Activated CD4-positive, alpha-beta T cell treated with anti-CD3 and anti-CD28 coated beads, Interleukin-2, amount 50 U/mL, for 4 hours (primary cell): ENCODE measurements at places on chromosomes 1 and 21.

- no peak for DNase-seq
Measured at GRCh38 chr1:84797603-84798002, 95.4 kb downstream of the LPAR3 start.

DNA sequence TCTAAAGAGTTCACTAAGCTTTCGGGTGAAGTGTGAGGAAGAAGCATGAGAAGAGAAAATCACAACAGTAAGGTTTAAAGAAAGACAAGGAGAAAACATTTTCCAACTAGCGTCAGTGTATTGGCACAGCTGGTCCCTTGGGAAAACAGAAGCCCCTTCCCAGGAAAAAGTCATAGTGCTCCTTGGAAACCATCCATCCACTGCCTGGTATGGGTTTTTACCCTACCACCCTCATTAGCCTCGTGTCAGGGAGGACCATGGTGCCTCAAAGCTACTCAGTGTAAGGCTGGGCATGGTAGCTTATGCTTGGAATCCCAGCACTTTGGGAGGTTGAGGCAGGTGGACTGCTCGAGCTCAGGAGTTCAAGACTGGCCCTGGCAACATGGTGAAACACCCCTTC, 12.7 kb downstream of the AADACL4 start:
- DNase-seq = no peak

DNA sequence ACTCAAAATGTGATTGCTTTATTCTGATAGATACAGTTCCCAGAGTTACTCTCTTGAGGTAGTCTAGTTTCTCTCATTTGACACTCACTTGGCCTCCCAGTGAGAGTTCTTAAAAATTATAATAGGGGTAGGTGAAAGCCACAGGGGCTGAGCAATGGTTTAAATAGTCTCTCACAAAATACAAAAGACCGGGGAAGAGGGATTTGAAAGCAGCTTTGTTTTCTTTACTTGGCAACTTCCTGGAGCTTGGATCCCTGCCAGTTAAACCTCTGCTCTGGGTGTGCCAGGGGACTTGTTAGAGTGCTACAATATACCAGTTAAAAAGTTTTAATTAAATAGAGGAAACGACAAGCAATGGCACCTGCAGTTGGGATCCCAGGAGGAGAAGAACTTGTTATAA, 31.7 kb downstream of the OR13G1 start:
- no peak for DNase-seq

- no peak for DNase-seq
Measured at GRCh38 chr1:42838482-42839190, 7.8 kb upstream of the ZNF691 start.

DNA sequence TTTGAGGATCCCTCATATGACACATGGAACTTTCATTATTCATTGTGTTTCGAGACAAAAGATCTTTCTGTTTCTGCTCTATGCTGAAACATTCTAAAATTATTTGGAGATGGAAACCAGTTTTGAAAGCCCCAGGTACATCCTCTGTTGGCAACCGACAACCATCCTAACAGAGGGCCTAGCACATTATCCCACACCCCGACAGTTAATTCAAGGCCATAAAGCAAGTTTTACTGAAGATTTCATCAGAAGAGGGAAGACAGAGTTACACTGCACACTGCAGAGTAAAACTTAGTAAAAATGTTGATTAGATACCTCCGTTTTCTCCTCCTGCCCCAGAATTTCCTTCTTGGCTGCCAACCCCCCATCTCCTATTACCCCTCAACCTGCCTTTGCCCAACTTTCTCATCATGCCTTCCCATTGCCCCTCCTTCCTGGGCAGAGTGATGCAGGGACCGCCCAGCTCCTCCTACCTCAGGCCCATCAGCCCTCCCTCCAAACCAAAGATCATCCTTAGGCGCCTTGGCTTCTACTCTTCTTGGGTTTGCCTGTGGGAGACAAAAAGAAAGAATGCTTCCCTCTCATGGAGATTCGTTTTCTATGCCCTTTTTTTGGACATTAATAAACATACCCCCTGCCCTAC, 52.9 kb upstream of the CITED4 start:
- DNase-seq = no peak

DNA sequence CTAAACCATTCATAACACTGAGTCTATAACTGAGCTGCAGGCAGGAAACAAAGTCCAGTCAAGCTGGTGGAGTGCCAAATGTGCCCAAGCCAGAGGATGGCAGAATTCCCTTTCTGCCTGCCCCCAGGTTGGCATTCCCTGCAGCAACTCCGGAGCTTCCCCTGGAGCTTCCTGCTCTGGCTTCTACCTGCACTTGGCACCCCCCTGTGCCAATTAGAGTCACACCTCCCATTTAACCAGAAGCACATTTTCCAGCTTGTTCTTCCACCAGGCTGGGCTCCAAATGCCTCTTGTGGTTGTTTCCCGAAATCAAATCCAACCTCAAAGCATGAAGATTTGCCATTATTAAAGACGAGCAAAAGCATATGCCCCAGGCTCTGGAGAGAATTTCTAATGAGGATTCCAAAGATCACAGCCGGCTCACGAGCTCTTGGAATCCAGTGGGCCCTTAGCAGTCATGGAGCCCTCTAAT, 294.5 kb downstream of the RRAGC start:
- DNase-seq = no peak

DNA sequence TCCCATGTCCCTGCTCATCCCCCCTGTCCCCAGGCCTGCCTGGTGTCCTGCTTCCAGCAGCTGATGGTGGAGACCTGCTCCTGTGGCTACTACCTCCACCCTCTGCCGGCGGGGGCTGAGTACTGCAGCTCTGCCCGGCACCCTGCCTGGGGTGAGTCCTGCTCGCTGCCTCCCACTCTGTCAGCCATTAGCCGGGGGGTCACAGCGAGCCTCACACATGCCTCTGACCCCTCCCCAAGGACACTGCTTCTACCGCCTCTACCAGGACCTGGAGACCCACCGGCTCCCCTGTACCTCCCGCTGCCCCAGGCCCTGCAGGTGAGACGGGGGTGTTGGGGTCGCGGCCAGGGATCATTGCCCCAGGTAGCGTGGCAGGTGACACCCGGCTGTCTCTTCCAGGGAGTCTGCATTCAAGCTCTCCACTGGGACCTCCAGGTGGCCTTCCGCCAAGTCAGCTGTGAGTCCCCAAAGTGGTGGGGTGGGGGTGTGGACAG, 10.0 kb downstream of the SCNN1D start:
- DNase-seq = peak; percentile 65

GRCh38 chr1:107132195-107132594, 8.6 kb upstream of the NTNG1 start:
- no peak for DNase-seq

DNA sequence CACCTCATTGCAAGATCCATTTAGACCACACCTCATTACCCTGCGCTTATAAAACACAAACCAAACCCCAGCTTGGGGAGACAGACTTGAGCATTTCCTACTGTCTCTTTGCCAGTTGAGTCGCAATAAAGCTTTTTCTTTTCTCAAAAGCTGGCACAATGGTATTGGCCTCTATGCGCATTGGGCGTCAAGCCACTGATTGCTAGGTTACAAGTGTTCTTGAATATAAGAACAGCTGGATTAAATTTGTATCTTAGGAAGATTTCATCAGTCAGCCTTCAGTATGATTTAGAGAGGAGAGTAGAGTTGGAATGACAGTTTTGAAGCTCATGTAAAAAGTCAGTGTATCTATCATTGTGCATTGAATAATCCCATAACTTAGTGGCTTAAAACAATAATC, 84.9 kb upstream of the RAB4A start:
- no peak for DNase-seq

DNA sequence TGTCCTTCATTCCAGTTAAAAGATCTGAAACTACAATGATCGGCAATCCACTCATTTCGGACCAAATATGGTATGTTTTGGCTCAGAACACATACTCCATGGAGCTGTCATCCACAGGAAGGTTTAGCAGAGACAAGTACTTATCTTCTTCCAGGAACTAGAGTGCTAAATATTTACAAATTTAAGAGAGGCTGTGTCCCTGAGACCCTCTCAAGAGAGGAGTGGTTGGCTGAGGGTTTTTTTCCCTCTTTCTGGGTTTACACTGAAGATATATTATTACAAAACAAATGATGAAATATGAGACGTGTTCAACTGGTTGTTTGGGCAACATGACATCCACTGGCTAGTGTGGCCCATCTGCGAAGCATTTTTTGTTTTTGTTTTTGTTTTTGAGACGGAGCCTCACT, 25.9 kb upstream of the NID1 start:
- DNase-seq = no peak

DNA sequence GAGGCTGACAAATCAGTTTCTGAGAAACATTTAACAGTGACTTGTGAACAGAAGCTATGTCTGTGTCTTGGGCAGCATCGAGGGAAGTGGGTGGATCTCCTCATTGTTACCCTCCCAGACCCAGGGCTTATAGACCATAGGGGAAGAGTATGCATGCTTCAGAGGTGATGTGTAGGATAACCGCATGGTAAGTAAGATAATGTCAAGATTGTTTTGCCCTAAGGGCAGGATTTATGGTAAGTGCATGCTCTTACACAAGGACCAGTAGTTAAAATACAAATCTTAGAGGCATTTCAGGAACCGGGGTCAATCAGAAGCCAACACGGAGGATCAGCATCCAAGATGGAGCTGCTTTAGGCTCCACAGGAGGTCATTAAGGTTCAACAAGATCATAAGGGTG, 7.7 kb upstream of the PRMT2 start:
- no peak for DNase-seq

- DNase-seq = no peak
Measured at GRCh38 chr1:117642963-117643362, 37.1 kb downstream of the TENT5C start.

GRCh38 chr1:5974631-5975030, 17.6 kb downstream of the NPHP4 start:
- DNase-seq = no peak

DNA sequence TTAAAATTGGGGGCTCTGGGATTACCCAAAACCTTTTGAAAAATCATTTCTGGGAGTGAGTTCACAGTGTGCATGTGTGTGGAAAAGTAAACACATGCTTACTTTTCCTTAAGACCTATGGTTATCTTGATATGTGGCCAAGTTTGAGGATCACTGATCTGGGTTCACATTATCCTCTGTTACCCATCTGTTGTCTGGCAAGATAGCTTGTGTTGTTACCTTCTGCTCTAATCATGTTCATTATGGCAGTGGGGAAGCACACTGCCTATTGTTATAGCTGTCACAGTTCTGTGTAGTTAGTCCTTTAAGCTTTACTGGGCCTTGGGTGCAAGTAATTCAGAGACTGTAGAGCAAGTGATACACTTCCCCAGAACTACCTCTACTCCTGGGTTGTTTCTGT, 5.0 kb downstream of the CTBS start:
- DNase-seq = no peak

DNA sequence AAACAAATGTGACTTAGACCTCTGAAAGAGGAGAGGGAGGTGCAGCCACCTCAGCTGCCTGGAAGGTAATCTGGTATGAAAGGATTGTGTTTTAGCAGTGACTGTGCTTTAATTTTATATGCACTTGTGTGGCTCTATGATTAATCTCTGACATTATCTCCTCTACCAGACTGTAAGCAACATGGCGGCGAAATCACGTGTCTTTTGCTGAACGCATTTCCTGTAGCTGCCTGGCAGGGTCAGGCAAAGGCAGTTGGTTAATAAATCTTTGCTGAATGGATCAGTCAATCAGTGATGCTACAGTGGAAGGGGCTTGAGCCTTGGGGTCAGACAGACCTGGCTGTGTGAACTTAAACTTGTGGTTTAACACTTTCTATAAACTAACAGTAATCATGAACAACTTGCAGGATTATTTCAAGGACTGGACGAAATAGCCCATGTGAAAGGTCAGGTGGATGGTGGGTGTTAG, 96.9 kb downstream of the ADSS2 start:
- DNase-seq = no peak

DNA sequence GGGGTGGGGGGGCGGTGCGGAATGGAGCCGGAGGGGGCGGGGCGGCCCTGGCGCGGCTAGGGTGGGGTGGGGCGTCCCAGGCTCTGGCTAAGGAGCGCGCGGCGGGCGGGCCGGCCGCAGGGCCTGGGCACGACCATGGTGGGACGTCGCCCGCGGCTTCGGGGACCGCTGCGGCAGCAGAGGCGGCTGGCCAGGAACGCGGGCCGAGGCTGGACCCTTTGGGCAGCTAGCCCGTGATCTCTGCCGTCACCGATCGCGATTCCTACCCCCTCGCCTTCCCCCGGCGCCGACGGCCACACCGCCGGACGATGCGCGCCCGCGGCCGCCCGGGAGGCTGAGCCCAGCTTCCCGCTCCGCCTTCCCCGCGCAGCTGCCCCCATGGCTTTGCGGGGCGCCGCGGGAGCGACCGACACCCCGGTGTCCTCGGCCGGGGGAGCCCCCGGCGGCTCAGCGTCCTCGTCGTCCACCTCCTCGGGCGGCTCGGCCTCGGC, at the start of gene MAP3K21:
Gene MAP3K21 (plus strand): TSS at position 74 of the 491 bp plus-strand sequence. CDS start 305 bp downstream, at position 379.
- DNase-seq = no peak

- no peak for DNase-seq
Measured at GRCh38 chr1:55249646-55250398, 34.7 kb upstream of the USP24 start.

DNA sequence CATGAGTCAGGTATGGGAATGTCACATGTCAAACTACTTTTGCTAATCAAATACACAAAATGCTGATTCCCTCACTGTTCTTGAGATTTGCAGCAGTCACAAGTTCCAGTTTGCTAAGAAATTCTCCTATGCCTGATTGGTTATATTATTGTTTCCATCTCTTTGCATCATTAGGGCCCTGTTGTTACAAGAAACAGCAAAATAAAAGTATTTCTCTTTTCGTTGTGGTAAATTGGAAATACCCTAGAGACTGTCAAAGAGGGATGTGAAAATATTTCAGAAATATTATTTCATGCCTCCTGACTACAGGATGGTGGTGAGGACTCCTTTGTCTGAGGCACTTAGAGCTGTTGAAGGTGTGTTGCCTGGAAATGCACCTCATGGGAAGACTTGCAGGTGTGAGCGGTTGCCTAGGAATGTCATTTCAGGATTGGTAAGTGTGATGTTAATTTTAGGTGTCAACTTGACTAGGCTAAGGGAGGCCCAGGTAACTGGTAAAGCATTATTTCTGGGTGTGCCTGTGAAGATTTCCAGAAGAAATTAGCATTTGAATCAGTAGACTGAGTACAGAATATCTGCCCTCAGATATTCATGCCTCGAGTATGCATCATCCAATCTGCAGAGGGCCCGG, 117.4 kb downstream of the ROR1 start:
- DNase-seq = no peak

- DNase-seq = no peak
Measured at GRCh38 chr1:231124746-231125145, 37.1 kb upstream of the TRIM67 start.

GRCh38 chr1:145997016-145997717, 788 bp upstream of the TXNIP start:
- DNase-seq = peak; percentile 40

- no peak for DNase-seq
Measured at GRCh38 chr1:224809613-224810012, 119.9 kb upstream of the DNAH14 start.

DNA sequence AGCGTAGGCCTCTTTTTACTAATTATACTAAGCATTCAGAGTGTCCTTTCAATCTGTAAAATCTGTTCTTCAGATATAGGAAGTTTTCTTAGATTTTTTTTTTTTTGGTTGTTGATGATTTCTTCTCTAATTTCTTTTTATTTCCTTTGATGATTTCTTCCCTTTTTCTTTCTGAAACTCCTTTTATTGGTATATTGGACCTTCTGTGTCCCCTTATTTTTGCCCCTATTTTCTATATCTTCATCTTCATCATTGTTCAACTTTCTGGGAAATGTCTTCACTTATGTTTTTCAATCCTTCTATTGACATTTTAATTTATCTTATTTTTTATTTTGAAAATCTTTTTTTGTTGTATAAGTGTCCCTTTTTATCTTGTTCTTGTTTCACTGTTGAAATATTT, 17.2 kb upstream of the SYT14 start:
- no peak for DNase-seq
